ENCODE measurements at places on chromosomes 11 and 22.

- peak; percentile 66 for DNase-seq
Measured at GRCh38 chr11:73463359-73463758, 87.2 kb downstream of the RELT start.

DNA sequence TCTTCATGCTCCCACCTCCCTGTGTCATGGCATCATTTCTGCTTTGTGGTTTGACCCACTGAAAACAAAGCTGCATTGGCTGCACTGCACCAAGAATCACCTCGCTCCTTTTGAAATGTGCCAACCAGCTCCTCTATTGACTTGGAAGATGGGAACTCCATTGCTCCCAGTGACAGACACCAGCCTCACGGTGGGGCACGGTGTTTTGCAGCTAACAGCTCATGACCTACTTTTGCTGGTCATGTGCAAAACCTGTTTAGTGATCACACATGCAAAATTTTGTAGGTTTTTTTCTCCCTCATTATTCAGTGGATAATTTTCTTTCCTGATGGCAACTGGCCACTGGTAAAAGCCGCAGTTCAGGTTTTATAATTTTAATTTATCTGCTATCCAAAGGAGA, 36.8 kb downstream of the ARFGAP2 start:
- no peak for DNase-seq

DNA sequence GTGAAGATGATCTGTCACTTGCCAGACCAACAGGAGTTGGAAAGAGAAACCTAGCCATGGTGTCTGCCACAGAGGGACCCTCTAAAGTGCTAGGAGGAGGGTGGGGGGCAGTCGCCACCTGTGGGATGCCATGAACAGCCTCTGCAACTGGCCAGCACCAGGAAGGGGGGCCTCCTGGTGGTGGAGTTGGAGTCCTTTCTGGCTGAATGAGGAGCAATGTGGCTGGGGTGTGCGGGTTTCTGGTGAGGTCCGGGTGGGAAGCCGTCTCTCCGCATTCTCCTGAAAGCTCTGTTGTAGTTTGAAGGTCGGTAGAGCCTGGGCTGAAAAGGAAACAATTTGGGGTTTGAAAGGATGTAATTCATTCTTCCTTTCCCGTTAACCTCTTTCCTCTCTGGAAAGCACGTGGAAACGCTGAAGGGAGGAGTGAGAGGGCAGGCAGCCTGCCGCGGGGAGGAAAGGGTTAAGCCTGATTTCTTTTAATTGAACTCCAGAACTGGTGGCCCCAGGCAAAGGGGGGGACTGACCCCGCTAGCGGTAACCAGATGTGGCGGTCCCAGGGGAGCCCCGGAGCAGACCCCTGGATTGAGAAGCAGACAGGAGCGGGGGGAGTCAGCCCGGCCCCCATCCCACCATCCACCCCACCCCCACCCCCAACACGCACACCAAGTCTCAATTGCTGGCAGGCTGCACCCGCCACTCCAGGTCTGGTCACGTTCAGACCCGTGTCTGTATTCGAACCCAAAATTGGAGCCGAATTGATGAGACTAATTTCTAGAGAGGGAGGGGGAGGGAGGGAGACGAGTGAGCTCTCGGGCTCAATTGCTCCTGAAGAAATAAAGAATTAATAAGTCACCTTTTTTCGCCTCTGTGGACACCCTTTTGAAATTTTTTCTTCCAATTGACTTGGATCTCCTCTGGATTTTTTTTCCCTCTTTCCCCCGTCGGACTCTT, 1.8 kb upstream of the FLI1 start:
- no peak for DNase-seq

DNA sequence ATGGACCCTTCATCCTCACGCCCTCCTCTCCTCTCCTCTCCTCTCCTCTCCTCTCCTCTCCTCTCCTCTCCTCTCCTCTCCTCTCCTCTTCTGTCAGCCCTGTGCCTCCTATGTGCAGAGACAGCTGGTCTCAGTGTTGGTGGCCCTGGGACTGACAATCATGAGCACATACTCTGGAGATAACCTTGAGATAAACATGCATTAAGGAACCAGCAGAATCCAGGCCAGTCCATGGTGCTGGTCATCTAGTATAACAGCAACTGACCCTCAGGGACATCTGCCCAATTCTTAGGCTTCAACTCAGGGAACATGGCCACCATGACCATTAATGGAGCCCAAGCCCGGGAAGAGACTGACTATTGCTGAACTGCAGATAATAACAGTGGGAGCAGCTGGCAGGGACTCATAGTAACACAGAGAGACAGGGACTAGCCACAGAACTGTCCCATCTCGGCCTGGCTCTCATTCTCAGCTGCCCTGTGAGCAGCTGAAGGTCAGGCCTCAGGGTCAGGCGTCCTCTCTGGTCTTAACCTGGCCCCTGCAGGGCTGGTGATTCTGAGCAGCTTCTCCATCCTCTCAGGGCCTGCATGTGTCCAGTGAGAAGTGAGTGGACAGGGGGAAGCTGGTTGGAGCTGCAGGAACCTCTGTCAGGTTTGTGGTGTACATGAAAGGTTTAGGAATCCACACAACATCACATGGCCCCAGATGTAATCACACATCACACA, 45.4 kb downstream of the GGTLC2 start:
- no peak for DNase-seq

DNA sequence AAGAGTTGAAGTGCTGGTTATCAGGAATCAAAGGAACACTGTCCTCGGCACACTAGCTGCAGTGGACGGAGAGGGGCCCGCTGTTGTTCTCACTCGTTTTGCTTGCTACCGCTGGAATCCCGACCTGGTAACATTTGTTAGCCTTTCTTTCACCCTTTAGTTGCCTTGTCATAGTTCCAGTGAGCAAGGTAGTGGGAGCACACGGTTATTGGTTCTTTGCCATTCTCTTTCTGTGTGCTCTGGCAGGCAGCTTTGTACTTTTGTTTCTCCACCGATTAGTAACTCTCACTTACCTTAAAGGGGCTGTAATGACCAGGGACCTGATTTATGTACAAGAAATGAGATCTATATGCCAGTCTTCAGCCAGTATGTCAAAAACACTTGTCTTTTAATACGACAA, 1.8 kb downstream of the DEPDC7 start:
- no peak for DNase-seq

GRCh38 chr11:134753771-134754520, 341.9 kb upstream of the B3GAT1 start:
- no peak for DNase-seq

DNA sequence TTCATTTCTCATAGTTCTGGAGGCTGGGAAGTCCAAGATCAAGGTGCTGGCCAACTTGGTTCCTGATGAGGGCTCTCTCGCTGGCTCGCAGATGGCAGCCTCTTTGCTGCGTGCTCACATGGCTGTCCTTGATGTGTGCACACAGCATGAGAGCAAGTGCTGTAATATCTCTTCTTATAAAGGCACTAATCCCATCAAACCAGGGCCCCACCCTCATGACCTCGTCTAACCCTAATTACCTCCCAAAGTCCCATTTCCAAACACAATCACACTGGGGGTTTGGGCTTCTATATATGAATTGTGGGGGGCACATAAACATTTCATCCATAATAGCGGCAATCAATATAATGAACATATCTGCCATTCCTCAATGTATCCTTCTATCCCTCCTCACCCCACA, 1062.1 kb downstream of the BRD1 start:
- no peak for DNase-seq

DNA sequence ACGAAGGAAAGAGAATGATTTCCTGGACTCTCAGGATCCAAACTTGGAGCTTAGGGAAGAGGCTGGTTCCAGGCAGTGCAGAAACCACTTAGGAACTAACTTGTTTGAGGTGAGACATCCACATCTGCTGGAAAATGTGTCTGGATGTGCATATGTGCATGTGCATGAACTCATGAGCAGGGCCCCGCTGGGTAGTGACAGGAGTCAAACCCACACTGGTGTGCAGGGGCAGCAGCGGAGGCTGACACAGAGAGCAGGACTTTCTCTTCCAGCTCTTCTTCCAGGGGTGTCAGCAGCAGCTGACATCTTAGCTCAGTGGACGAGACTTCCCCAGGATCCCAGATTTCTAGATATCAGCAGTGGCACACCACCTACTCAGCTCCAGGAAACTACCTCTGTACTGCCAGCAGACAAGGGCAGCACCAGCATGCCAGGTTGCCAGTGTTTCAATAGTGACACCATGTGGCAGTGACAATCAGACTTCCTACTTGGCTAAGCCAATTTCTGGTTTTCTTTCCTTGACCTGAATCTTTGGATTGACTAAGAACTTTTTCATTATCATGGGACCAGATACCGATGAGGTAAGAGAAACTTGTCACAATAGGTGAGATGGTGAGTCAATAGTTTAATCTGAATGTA, 227.5 kb upstream of the ZC3H12C start:
- no peak for DNase-seq

GRCh38 chr11:119664063-119664572, 64.9 kb downstream of the NECTIN1 start:
- DNase-seq: no peak

GRCh38 chr11:80343436-80343835, 902.6 kb upstream of the TENM4 start:
- no peak for DNase-seq

DNA sequence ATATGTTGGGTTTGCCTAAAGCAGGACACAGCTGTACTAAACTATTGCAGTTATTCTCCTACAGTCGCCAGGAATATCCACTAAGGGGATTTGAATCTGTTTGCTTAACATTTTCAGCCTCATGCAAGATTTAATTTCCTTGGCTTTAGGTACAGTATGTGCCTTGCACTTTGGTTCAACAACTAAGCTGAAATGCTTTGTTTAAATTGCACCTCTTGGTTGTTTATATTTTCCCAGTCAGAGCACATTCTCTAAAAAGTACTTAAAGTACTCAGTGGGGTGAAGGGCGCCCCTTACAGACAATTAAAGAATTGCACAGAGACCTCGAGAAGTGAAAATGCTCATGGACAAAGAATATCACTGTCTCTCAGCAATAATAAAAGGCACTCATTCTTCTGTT, 107.8 kb upstream of the MTNR1B start:
- DNase-seq: no peak

DNA sequence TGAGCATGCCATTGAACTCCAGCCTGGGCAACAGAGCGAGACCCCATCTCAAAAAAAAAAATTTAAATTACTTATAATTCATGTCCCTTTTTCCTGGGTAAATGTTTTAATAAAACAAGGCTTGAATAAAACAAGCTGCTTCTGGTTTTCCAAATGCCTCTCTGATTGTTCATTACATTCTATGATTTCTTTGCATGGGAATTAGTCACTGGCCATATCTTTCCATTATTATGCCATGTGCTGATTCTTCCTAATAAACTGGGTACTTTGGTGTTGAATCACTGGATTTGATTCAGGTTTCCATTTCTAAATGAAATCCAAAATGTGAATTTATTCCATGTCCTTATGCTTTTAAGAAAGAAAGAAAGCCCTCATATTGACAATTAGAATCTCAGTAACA, 42.6 kb downstream of the ZNF215 start:
- DNase-seq: peak; percentile 79

DNA sequence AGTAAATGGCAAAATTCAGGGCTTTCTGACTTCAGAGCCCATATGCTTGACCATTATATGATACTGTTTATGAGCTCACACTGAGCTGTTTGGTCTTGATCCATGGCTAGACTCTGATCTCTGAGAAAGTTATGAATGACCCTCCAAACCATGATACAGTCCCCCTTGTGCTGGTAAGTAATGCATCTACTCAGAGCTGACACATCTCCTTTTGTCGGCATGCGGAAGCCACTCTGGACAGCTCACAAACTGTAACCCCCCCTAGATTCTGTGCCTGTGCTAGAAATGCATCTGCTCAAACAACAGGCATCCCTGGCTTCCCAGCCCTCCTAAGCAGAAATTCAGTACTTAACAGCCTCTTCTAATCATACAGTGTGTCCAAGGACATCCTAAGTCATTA, 150.8 kb upstream of the RAG2 start:
- no peak for DNase-seq

DNA sequence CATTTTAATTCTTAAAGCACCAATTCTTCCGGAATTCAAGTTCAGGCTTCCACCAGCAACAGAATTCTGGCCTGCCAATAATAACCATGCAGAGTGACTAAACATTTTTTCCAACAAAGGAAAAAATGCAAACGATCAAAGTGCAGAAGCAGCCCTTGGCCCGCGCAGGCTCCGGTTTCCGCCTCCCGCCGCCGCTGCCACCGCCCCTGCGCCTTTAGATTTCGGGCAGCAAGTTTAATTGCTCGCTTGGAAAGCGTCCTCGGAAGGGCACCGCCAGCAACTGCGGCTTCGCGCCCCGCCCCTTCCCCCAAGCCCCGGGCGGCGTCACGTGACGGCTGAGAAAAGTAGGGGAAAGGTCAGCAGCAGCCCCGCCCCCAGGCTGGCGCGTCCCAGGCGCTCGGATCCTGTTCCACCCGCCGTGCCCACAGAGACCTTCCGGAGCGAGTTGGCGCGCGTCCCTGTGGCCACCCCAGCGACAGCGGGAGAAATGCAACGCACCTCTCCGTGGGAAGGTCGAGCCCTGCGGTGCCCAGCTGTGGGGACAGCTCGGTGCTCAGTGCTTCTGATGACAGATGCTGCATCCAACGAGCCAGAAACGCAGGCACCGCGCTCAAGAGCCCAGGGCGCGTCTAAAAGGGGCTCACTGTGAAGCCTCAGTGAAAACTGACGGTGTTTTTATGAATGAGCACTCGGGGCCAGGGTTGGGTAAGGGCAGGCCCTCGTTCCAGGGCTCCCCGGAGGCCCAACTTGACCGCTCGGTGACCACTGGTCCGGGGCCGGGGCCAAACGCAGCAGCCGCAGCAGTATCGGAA, 2.5 kb downstream of the CPT1A start:
- peak; percentile 92 for DNase-seq

- no peak for DNase-seq
Measured at GRCh38 chr22:44429941-44430587, 68.0 kb downstream of the RTL6 start.

- DNase-seq: no peak
Measured at GRCh38 chr11:123304828-123305466, 109.9 kb upstream of the CLMP start.

GRCh38 chr11:119889728-119890280, 160.8 kb upstream of the NECTIN1 start:
- no peak for DNase-seq

GRCh38 chr11:110490886-110491285, 61.1 kb downstream of the FDX1 start:
- DNase-seq: peak; percentile 38

DNA sequence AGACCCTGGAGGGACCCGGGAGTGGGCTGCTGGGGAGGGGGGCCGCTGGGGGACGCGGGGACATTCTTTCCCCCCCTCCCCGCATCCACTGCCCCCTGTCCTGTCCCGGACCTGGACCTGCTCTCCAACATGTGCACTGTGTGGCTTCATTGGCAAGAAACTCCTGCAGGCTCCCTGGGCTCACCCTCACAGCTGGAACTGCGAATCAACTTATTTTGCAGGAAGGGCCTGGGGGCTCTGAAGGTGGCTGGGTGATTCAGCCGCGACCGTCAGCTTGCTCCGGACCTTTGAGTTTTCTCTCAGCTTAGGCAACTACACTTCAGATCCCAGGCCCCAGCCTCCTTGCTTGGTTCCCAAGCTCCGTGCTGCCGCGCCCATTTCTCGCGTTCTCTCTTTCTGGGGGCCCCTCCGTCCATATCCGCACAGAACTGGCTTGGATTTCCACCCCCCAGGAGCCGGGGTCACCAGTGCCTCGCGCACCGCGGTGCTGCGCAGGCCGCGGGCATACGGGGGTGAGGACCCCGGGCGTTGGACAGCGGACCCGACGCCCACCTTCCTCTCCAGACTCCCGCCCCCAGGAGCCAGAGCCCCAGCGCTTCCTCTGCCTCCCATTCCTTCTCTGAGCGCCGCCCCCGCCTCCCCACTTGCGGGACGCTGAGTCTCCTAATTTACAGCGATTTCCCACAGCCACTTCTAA, 471 bp upstream of the AHNAK start:
- DNase-seq: peak; percentile 63

- DNase-seq: no peak
Measured at GRCh38 chr11:76690736-76691135, 20.2 kb upstream of the LRRC32 start.

GRCh38 chr11:12695873-12696272, 21.7 kb downstream of the TEAD1 start:
- no peak for DNase-seq

Data from HFFc6 (cell line).